ENCODE measurements at places on chromosomes 12 and 14.

- DNase-seq: no peak
Measured at GRCh38 chr14:105474483-105475268, at the start of gene CRIP2. CRIP2 (plus strand) TSS chr14:105474821; CDS start chr14:105474863, 42 bp downstream.

- DNase-seq: no peak
Measured at GRCh38 chr12:50612882-50613281, 108.1 kb downstream of the DIP2B start.

- no peak for DNase-seq
Measured at GRCh38 chr14:90297876-90298629, 33.7 kb downstream of the NRDE2 start.

DNA sequence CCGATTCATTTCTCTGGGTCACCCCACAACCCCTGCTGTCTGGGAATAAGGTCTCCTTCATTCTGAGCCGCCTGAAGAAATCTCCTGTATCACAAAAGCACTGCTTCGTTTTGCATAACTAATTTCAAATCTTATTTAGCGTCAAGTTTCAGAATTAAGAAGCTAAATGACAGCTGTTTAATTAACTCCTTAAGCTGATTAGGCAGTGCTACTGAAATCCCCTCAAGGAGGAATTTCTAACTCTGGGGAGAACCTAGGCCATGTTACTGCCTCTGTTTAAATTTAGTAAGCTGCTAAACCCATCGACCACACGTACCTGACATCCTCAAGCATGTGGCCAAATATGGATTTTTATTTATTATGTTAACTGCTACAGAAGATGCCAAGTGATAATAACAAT lies 373.6 kb downstream of the GLT1D1 start:
- DNase-seq: no peak

DNA sequence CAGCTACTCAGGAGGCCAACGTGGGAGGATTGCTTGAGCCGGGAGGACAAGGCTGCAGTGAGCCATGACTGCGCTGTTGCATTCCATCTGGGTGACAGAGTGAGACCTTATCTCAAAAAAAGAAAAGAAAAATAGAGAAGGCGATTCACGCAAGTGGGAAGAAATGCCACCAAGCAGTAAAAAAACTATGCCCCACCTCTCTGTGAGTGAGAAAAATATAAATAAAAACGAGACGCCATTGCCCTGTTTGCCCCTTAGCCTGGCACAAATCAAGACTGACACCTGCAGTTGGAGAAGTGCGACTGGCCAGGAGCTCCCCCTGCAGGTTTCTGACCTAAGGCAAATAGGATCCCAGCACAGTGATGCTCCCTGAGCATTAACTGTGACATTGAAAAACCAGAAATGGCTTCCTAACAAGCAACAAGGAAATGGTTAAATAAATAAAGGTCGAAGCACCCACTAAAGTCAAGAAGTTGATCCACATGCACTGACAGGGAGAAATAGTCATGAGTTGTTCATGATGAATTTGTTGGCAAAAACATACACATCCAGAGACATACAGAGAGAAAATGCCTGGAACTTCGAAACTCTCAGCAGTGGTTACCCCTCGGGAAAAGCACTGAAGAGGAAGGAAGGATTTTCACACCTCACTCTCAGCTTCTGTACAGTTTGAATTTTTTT lies 21.1 kb downstream of the GSC start:
- DNase-seq: no peak

GRCh38 chr12:38157274-38157932 lies 159.2 kb upstream of the ALG10B start:
- no peak for DNase-seq

- DNase-seq: no peak
Measured at GRCh38 chr12:2490831-2491230, 303.9 kb upstream of the FKBP4 start.

DNA sequence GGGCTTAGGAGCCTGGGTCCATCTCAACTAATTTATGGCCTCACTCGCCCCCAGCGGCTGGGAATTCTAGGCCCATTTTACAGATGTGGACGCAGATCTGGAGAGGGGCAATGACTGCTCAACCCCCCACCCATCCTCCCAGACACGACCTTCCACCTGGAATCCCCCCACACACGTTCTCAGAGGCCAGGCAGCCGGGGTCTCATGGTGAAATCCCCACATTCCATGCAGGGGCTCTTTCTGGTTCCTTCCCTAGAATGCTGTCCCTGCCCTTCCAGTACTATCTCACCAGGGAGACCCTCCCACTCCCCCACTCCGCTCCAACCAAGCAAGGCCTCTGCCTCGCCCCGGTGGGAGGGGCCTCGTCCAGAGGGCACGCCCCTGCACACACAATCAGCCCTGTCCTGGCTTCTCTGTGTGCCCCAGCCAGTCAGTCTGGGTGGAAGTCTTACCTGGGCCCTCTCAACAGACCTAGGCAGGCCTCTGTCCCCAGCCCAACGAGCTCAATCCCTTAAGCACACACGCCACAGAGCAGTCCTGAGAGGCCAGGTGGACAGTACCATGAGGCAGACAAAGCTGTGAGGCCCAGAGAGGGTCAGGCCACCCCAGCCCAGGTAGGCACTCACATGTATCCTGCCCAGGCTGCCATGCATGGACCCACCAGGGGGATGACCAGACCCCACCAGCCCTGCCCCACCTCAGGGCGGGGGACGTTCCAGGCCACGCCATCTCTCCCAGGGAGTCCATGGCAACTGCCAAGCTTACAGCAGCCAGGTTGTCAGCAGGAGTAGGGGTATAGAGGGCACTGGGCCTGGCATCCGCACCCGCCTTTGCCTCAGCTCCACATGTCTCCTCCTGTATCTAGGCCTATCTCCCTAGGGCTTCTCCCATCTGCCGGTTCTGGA lies 1.3 kb upstream of the ANKRD9 start:
- no peak for DNase-seq

DNA sequence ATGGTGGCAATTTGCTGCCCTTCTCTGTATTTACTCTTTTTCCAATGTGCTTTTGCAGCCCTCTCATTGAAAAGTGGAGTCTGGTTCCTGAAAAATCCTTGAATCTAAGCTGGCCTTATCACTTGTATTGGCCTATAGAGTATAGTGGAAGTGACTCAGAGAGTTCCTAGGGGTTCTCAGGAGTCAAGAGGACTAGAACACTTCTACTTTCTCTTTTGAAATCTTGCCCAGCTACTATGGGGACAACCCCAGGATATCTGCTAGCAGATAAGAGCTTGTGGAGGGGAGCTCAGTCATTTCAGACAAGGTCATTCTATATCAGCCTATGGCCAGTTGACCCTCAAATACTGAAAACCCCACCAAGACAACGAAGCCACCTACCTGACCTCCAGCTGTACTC lies 26.7 kb upstream of the WSCD2 start:
- no peak for DNase-seq

DNA sequence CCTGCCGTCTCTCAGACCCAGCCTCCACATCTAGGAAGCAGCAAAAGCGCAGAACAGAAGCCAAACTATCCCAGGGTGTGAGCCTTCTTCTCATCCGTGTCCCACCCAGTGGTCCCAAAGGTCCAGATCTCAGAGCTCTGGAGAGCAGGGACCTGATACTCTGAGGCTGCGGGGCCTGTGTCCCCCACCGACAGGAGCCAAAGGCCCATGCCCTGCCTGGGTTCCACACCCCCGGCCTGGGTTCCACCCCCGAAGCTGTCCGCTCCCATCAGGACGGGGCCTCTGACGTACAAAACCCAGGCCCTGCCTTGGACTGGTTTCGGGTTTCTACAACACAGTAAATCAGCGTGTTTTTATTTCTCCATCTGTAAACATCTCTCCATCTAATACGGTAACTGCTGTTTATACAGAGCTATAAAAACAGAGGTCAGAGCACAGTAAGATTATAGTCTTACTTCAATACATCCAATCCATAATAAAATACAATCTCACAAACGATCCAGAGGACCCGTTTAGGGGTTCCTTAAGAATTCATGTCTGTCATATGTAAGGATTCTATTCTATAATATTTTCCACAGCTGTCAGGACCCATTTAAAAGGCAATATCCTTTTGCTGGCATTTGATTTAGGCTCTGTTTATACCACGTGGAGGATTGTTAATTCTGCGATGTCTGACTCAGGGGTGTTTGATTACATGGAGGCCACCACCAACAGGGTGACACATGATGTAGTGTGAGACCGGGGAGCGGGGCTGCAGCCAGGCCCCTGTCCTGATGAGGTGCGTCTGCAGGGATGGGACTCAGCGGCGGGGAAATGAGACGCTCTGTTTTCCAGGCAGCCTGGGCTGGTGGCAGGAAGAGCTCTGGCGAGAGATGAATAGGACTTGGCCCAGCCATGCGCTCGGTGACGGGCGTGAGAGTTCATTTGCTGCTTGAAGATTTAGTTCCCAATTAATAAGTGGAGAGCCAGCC lies 110.3 kb downstream of the DICER1 start:
- no peak for DNase-seq

GRCh38 chr14:68865542-68865941 lies 72.7 kb upstream of the ZFP36L1 start:
- no peak for DNase-seq

GRCh38 chr14:65904988-65905387 lies 492.5 kb downstream of the FUT8 start:
- DNase-seq: no peak

GRCh38 chr12:52416795-52417194 lies 10.7 kb upstream of the KRT82 start:
- DNase-seq: no peak

- no peak for DNase-seq
Measured at GRCh38 chr12:110704750-110705149, 15.8 kb upstream of the HVCN1 start.

DNA sequence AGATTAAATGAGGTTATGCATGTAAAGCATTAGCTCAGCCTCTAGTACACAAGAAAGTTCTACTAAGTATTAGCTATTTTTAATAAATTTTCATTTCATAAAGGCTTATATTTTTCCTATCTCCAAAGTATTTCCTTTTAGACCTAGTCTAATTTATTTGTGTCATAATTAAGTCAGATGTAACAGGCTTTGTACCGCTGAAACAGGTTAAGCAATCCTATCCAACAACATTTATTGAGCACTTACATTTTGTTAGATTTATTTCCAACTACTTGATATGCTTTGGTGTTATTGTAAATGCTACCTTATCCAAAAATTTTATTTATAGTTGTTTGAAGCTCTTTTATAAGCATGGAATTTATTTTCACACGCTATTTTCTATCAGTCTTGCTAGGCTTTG lies 1.8 kb upstream of the PARP2 start:
- no peak for DNase-seq

GRCh38 chr12:57005980-57006808 lies at the start of gene ZBTB39:
ZBTB39 (minus strand) TSS chr12:57006546; CDS start chr12:57004917, 1,629 bp downstream.
- peak; percentile 32 for DNase-seq

DNA sequence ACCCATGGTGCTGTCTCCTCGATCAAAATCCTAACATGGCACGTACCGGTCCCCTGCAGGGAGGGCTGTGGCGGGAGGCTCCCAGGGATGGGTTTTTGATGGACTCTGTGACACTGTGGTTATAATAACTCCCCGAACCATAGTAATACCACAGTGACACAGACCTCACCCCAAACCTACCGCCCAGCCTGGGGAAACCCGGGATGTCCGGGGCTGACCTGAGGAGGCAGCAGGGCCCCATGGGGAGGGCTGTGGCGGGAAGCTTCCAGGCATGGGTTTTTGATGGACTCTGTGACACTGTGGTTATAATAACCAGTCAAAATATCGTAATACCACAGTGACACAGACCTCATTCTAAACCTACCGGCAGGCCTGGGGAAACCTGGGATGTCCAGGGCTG lies 378.0 kb downstream of the TMEM121 start:
- no peak for DNase-seq

GRCh38 chr14:104794631-104794992 lies 936 bp downstream of the AKT1 start:
- DNase-seq: no peak

DNA sequence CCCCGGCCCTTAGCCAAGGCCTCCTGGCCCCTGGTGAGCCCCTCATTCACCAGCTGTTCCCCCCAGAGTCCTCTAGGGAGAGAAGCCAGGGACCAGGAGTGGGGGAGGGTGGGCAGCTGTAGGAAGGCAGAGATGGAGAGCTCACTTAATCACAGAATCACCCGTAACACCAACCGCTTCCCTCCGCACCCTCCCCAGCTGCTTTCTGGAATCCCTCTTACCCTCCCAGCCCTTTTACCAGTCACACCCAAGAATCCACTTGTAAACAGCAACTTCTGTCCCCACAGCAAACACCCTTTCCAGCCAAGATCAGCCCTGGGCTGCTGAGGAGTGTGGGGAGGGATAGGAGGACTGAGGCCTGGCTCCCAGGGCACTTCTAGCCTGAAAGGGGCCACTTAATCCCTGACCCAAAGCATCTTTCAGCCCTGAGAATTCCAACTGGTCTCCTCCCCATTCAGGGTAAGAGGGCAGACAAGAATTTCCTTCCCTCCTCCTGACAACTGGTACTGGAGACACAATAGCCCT lies 18.8 kb downstream of the NCKAP5L start:
- DNase-seq: no peak

- no peak for DNase-seq
Measured at GRCh38 chr12:108201808-108202207, 72.7 kb downstream of the WSCD2 start.

- no peak for DNase-seq
Measured at GRCh38 chr12:52945389-52946232, 3.3 kb upstream of the KRT18 start.

- no peak for DNase-seq
Measured at GRCh38 chr12:19520646-19521415, 81.5 kb downstream of the AEBP2 start.

GRCh38 chr14:22521449-22522239 lies 67.4 kb downstream of the DAD1 start:
- DNase-seq: no peak

- no peak for DNase-seq
Measured at GRCh38 chr12:991350-992333, 619 bp downstream of the ERC1 start.

- no peak for DNase-seq
Measured at GRCh38 chr14:72801381-72801812, 92.5 kb downstream of the DPF3 start.

DNA sequence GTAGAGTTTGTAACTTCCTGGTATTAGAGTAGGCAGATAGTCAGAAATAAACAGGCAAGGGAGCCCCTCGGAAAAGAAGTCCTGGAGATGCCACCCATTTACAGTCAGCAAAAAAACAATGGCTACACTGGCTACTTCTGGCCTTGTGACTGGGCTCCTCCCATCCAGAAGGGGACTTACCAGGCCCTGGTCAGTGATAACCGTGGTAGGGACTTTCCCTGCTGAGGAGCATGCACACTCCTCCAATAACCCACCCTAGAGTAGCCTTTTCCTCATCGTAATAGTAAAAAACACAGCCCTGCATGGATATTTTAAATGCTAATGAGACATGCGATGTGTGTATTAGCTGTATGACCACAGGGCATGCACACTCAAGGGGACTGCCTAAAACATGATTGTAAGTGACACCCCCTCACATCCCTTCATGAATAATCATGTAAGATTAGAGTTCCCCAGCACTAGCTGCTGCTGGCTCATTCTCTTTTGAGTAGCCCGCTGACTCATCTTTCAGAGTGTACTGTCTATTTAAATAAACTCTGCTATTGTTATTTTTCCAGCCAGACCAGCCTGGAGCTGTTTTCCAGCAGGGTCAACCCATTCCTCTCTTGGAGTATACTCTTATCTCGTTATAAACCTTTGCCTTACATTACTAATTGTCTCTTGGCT lies 413.8 kb upstream of the TMTC1 start:
- no peak for DNase-seq

All from stimulated activated CD4-positive, alpha-beta T cell treated with anti-CD3 and anti-CD28 coated beads, Interleukin-1b, Interleukin-23, amount 100 ng/mL, for 1 hour (primary cell).